Epithelial cell of esophagus (primary cell): ENCODE measurements at places on chromosomes 2 and 18.

DNA sequence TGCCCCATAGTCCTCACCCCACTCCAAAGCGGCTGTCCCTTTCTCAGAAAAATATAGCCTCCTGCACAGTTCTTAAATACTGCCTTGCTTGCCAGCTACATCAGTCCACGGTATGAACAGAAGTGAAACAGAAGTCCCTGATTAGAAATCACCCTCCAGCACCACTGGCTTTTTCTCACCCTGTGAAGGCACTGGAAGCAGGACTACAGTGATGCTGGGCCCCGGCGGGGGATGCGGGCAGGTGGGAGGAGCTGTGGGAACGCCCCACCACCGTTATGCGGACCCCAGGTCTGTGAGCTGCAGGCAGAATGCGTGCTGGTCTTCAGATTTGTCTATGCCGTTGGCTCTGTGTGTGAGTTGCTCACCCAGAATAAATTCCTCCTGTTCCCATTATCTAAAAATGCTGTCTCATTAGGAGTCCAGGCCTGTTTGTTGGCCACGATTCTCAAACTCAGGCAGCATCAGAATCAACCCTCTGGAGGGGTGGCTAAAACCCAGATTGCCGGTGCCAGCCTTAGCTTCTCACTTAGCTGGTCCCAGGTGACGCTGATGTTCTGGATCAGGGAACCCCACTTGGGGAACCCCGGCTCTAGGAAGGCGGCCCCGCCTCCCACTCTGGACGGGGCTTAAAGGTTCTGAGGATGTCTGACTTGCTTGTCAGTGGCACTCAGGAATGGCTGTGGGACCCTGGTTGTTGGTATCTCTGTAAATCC is 224.8 kb upstream of the PXDN start:
- DNase-seq, result no peak

DNA sequence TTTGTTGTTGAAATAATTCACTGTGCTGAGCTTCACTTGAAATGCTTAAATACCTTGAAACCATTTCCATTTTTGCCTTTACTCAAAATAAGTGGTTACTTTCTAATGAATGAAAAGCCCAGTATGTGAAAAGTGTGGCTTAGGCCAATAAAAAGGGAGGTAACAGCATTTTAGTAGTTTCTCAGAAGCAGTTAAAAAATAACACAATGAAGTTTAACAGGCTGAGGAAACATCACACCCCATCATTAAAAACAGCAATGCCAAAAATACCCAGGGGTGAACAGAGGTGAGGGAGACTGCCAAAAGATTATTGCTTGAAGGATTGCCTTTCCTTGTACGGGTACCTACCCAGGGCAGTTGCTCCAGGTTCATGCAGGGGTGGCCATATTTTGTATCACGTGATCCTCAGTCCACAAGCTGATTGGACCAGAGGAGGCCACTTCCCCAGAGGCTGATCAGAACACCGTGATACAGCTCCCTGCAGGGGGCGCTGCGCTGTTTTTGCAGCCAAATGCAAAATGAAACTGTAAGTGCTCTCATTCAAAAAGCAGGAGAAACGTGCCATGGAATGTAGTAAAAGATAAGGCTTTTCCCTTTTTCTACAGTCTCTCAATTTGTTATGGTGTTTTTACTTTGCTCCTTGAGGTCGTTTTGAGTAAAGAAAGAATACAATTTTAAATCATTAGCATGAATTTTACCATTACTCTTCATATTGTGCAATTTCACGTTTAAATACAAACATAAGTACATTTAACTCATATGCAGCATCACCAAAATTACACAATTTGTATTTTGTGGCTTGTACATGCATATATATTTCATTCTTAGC is 70.2 kb upstream of the SH3BP4 start:
- peak; percentile 92 for DNase-seq

- DNase-seq, result peak; percentile 98
Observed at GRCh38 chr2:122643725-122644329, 888.4 kb downstream of the TSN start.

GRCh38 chr2:86562485-86562921 is 740 bp downstream of the CHMP3 start:
- DNase-seq, result no peak

DNA sequence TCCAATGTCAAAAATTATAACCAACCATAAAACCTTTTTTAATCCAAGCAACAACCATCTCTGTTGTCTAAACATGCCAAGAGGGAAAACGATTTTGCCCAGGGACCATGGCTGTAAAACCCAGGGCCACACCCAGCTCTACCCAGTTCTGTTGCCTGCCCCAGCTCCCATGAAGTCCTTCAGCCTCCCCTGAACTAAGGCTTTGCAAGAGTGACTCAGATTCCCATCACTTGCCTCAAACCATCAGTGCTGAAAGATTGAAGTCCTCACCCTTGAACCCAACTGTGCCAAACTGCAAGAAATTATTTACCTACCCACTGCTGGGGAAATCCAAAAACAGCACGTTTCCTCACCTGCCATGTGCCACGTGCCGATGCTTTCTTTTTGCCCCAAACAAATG is 102.5 kb downstream of the TFCP2L1 start:
- DNase-seq, result peak; percentile 61
